ENCODE measurements at places on chromosomes 7 and 10. TPM values are rescaled to one million over a fixed set of nuclear protein-coding genes. Genes with fewer than 3 reads are reported as not detected.

- no peak for DNase-seq
These were observed 165.2 kb downstream of the GNAT3 start for GRCh38 chr7:80346704-80347103.

GRCh38 chr10:6348096-6348874 is 145.6 kb downstream of the PFKFB3 start:
- DNase-seq: peak; percentile 12

GRCh38 chr10:90862908-90863514 is 5.2 kb upstream of the HTR7 start:
- no peak for DNase-seq

GRCh38 chr7:18469316-18469715 is 26.2 kb upstream of the HDAC9 start:
- DNase-seq: no peak

GRCh38 chr10:112963835-112964234 is 13.8 kb downstream of the TCF7L2 start:
- no peak for DNase-seq

- DNase-seq: no peak
These were observed 44.0 kb downstream of the UNCX start for GRCh38 chr7:1276626-1277175.

Gene PTPRN2
- total RNA-seq: 0.38 TPM

Gene SH2B2
- 0.47 TPM for total RNA-seq

Gene ELOVL3
- not detected for total RNA-seq

Gene CRHR2
- not detected for total RNA-seq

Gene CCDC201
- not detected for total RNA-seq

Data from esophagus squamous epithelium (tissue), 5 donors.